ENCODE measurements at places on chromosomes 12 and 14.
A peak's percentile ranks its signal among the peaks of the same experiment; 100 is the strongest.

GRCh38 chr12:56119361-56119796, 1.3 kb downstream of the ZC3H10 start:
- DNase-seq, result peak; percentile 37

GRCh38 chr12:9388379-9388778, 180.2 kb upstream of the PZP start:
- no peak for DNase-seq

DNA sequence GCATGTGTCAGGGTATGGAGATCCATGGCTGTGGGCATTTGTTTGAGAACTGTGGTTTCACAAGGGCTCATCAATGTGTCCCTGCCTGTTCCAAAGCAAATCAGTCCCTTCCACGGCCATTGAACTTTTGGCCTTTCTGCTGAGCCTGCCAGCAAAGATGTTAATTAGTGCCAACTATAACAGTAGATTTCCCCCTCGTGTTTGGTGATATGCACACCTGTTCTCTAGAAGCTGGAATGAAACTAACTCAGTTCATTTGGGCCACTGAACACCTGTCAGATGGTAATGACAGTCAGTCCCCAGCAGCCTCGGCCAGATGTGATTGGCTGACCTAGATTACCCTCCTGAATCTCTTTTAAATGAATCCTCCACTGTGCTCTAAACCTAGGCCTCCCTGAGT, 43.2 kb downstream of the IRAK3 start:
- no peak for DNase-seq

DNA sequence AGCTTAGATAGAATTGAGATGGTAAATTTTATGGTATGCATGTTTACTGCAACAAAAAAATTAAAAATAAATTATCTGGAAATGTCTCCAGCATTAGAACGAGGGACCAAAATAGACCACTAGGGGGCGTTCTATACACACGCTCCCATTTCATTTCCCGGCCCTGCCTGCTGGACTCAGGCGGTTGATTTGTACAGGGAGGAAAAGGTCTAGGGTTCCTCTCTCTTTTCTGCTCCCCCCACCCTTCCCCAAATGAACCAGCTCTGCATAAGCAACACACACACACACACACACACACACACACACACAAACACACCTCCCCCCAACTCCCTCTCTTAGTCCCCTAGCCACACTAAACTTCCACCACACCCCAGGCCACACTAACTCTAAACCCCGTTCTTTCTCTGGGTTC, 7.8 kb upstream of the DTX1 start:
- peak; percentile 44 for DNase-seq

- no peak for DNase-seq
These were observed 160.6 kb downstream of the KCNA5 start for GRCh38 chr12:5204271-5204670.

- peak; percentile 74 for DNase-seq
These were observed at the start of gene AP1G2 for GRCh38 chr14:23567186-23568020. Gene AP1G2 (minus strand): TSS chr14:23567791. CDS start chr14:23567314, 477 bp downstream.

DNA sequence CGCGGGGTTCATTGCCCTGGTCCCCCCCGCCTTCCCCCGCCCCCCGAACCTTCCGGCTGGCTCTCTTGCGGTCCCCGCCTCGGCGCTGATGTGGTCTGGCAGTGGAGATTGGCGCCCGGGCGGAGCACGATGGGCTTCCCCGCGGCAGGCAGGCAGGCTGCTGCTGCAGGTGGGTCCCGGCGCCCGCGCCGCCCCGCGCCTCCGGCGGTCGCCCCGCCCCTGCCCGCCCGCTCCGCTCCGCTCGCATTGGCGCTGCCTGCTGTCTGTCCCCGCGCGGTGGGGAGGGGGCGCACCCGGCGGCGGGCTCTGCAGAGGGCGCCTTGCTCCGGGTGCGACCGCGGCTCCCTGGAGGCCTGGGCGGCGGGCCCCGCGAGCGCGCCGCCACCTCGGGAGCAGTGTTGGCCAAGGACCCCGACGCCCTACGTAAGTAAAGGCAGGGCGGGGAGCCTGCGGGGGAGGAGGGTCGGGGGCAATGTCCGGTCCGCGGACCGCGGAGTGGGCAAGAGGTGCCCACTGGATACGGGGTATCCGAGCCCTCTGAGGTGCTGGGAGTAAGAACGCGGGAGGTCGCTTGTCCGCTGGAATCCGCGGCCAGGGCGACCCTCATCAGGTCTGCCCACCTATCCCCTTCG, at the start of gene AKAP5:
Gene AKAP5 (plus strand): TSS at position 309 of the 632 bp plus-strand sequence. CDS start 2,896 bp downstream, outside the sequence.
- DNase-seq, result peak; percentile 57

- no peak for DNase-seq
These were observed 150.3 kb downstream of the DPF3 start for GRCh38 chr14:72743626-72744025.

DNA sequence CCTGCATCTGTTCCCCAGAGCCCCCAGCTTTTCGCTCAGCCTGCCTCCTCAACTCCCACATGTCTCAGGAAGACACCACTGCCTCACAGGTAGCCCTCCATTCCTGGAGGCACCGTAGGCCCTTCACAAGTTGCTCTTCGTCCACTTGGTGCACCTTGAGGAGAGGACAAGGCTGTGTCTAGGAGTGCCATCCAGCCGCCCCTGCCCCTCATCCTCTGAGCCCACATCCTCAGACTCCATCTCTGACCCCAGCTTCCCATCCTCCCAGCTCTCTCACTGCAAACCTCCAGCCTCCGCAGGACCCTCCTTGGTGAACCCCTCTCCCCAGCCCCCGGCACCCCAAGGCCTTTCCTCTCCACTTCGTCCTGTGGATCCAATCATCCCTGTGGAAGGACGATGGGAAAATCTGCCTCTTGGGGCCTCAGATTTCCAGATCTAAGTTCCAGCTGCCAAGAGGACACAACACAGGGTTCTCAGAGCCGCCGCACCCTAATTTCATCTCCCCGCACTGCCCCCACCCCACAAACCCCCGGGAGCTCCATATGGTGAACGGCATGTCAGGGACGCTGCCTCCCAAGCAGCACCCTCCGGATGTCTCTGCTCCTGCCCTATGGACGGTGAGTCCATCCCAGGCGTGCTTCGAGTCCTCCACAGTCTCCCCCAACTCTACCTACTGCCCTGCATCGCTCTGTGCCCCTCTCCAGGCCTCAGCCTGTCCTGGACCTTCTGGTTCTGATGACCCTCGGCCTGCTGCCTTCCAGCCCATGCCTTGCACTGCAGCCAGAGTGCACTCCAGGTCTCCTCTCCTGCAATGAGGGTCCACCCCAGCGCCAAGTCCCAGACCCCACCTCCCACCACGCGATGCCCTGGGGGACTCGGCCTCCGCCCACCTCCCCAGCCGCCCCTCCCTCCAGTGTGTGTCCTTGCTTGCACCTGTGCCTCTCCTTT, 314.1 kb upstream of the DIO3 start:
- no peak for DNase-seq

DNA sequence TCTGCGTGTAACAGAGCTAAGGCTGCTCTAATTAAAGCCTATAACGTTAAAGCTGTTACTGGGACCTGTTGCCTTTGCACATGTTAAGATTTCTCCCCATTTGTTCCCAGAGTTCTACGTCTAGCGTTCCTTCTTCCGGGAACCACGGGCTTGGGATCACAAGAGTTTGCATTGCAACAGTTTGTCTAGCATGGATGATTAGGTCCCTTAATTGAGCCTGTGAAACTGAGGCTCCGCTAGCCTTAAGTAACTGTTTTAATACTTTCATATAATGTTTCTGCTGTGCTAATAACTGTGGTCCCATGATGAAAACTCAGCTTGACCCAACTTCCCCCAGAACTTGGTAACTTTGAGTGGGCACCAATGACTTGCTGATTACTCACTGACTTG, 16.7 kb upstream of the LYZ start:
- DNase-seq, result no peak

DNA sequence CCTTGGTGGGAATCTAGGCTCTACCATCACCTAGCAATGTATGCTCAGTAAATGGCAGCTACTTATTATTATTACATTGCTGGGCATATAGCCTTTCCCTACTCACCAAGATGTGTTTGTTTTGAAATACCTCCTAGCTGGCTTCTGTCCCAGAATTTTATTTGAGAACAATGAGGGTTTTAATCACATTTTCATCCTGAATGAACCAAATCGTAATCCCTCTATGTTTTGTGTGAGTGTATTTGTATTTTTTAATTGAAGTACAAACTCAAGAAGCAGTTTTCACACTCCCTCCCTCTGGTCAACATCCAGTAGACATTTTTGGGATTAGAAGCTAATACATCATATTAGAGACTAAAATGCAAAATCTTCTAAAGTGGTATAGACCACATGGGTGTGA, 7.6 kb downstream of the SLC7A8 start:
- DNase-seq, result no peak

GRCh38 chr12:84653482-84653881, 259.1 kb downstream of the SLC6A15 start:
- DNase-seq, result no peak

GRCh38 chr14:92922155-92922735, 705 bp upstream of the CHGA start:
- no peak for DNase-seq
